ENCODE measurements at places on chromosomes 3 and 15. TPM values are rescaled to one million over a fixed set of nuclear protein-coding genes. Genes with fewer than 3 reads are reported as not detected.
A peak's percentile ranks its signal among the peaks of the same experiment; 100 is the strongest.

The ZBTB47 gene
- total RNA-seq: 19.6 TPM

DNA sequence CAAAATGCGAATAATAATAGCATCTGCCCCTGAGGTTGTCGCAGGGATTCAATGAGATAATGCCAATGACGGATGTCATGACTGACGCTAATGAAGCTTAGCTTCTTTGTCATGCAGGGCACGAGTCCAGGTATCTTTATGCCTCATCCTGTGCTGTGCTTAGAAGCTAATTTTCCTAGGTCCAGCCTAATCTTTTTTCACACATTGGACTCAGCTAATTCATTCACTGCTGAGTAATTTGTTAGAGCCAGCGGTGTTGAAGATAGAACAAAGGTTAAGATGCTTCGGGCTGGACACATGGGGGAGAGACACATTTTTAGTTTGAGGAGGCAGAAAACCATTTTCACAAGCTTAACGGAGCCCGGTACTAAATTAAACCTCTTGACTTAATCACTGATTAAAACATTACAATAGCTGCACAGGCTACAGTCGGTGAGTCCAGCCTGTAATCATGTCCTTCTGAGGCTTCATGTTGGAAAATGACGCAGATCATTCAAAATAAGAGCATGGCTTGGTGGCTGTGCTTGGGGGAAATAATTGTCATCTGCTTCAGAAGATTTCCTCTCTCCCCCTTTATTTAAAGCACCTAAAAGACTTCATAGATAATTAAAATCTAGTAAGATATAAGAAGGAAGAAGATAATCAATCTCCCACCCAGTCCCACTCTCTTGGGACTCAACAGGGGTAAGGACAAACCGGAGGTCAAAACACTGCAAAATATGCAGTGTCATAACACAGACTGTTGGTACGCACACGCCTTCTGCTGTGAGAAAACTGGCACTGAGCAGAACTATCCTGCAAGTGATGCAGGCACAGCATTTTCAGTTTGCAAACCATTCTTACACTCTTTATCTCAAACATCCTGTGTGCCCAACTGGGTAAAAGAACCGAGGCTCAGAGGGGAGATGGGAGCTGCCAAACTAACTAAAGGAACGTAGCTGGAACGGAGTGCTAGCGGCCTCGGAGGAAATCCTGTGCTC, 3.3 kb upstream of the CCDC174 start:
- peaks cover 16% of the 10 kb centered on the region for H3K4me1 ChIP-seq
- H3K36me3 ChIP-seq: no peaks in the 10 kb centered on the region
- peak; percentile 36 for DNase-seq
- H3K4me3 ChIP-seq: no peak overlapping the region
- H3K27ac ChIP-seq: peak overlapping the region; percentile 5

- no peaks in the 10 kb centered on the region for H3K27me3 ChIP-seq
- H3K4me3 ChIP-seq: no peak overlapping the region
- DNase-seq: no peak
Observed at GRCh38 chr15:60020736-60021135, 16.6 kb downstream of the FOXB1 start.

DNA sequence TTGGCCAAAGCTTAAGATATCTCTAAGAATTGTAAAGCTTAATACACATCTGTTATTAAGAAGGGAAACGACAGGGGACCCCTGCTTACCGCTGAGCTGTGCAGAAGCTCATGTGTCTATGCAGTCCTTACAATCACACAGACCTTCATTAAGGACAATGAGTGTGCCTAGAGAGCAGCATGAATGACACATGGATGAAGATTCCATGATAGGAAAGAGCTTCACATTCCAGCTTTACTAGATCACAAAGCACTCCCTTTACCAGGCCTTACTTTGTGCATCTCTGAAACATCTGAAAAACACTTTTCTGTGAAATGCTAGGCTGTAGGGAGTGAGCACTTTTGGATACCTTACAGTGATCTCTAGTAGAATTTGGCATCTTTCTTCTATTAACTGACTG, 32.0 kb downstream of the RNF168 start:
- no peak overlapping the region for H3K4me3 ChIP-seq
- H3K4me1 ChIP-seq: no peaks in the 10 kb centered on the region
- no peak overlapping the region for H3K27ac ChIP-seq
- peaks cover 36% of the 10 kb centered on the region for H3K36me3 ChIP-seq

DNA sequence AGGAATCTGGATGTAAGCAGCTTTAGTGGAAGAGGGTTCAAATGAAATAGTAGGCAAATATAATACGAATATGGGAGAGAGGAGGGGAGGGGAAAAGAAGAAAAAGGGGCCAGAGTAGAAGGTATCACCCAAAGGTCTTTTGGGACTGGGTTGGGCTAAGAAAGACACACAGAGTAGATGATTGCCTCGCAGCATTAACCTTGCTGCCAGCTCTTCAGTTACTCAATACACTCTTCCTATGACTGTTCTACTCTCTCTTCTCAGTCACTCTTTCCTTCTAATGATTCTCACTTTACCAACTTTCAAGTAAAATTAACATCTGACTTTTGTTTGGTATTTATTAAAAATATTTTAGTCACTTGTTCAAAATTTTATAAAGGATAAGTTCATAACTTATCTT, 52.8 kb downstream of the CLASP2 start:
- H3K27me3 ChIP-seq: no peaks in the 10 kb centered on the region
- H3K4me3 ChIP-seq: no peak overlapping the region
- DNase-seq: no peak
- no peaks in the 10 kb centered on the region for H3K36me3 ChIP-seq
- no peaks in the 10 kb centered on the region for H3K4me1 ChIP-seq

GRCh38 chr15:99616129-99616528, 50.3 kb downstream of the MEF2A start:
- H3K4me1 ChIP-seq: peaks cover 96% of the 10 kb centered on the region
- H3K27me3 ChIP-seq: no peaks in the 10 kb centered on the region
- H3K27ac ChIP-seq: no peak overlapping the region
- no peaks in the 10 kb centered on the region for H3K36me3 ChIP-seq

DNA sequence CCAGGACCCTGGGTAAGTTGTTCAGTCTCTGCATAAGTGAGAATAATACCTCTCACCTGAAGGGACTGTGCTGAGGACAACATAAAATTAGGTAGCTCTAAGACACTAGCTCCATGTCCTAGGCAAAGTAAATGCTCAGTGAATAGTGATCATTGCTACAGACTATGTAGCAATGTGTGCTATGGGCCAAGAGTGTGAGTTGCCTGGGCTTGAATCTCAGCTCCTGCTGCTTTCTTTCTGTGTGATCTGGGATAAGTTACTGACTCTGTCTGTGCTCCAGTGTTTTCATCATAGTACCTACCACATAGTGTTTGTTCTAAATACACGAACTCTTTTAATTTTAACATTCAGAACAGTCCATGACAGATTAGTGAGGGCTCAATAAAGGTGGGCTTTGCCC, 81.1 kb upstream of the MFGE8 start:
- H3K36me3 ChIP-seq: no peaks in the 10 kb centered on the region
- H3K4me1 ChIP-seq: no peaks in the 10 kb centered on the region
- no peak for DNase-seq
- no peaks in the 10 kb centered on the region for H3K27me3 ChIP-seq
- H3K27ac ChIP-seq: no peak overlapping the region
- H3K4me3 ChIP-seq: no peak overlapping the region

DNA sequence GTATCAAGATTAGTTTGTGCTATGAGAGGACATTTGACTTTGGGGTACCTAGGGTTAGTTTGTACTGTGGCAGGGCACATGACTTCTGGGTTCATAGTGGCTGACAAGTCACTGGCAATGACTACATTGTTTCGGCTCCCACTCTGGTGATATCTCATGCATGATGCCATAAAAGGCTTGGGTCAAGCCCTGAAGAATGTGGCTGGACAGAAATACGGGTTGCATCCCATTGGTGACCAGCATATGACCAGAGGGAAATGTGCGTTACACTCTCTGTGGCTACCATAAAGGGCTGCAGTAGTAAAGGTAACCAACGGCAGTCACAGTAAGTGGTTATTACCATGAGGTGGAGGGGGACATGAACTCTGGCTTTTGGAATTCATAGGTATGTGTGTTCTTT, 18.4 kb downstream of the THOC7 start:
- peaks cover 11% of the 10 kb centered on the region for H3K4me1 ChIP-seq
- no peaks in the 10 kb centered on the region for H3K36me3 ChIP-seq

DNA sequence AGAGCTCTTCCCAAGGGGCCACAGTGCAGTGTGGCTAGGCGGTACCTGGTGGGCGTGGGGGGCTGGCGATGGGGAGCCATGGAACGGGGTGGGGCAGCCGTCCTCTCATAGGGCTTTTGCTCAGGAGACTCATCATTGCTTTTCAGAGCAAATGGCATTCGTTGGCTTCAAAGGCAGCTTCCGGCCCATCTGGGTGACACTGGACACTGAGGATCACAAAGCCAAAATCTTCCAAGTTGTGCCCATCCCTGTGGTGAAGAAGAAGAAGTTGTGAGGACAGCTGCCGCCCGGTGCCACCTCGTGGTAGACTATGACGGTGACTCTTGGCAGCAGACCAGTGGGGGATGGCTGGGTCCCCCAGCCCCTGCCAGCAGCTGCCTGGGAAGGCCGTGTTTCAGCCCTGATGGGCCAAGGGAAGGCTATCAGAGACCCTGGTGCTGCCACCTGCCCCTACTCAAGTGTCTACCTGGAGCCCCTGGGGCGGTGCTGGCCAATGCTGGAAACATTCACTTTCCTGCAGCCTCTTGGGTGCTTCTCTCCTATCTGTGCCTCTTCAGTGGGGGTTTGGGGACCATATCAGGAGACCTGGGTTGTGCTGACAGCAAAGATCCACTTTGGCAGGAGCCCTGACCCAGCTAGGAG, 40.8 kb downstream of the MESD start:
- no peak for DNase-seq
- no peak overlapping the region for H3K4me3 ChIP-seq
- no peaks in the 10 kb centered on the region for H3K27me3 ChIP-seq
- H3K4me1 ChIP-seq: no peaks in the 10 kb centered on the region
- H3K27ac ChIP-seq: no peak overlapping the region
- H3K36me3 ChIP-seq: peaks cover 24% of the 10 kb centered on the region

Data from stomach (tissue), 19 donors.